ENCODE measurements at places on chromosomes 11 and 22.

- DNase-seq: no peak
Measured at GRCh38 chr11:86039094-86039493, 29.8 kb downstream of the PICALM start.

DNA sequence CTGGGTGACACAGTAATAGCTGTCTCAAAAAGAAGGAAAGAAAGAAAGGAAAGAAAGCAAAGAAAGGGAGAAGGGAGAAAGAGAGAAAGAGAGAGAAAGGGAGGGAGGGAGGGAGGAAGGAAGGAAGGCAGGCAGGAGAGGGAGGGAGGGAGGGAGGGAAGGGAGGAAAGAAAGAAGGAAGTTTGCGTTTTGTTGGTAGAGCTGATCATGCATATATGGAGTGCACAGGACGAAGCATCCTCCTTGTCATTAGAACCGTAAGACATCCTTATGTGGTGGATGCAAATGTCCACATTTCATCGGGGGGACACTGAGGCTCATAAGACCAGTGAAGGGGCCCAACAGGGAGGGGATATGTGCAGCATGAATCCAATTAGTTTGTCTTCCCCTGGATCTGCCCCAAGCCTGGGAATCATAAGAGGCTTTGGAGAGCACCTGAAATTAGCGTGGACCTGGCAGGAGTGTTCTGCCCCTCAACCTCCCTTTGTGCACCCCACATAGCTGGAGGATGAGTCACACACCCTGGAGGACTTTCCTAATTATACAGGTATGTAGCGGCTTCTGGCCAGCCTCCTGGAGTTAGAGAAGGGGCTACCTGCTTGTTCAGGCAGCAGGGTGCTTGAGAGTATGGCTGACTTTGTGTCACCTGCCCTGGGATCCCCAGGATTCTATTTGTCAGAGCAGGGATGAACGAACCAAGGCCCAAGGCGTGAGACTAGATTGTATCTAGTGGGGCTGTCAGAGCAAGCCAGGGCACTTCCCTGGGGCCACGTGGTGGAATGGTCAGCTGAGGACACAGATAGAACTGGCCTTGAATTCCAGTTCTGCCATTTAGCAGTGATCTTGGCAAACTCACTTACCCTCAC lies 119.7 kb upstream of the CD82 start:
- DNase-seq: no peak

DNA sequence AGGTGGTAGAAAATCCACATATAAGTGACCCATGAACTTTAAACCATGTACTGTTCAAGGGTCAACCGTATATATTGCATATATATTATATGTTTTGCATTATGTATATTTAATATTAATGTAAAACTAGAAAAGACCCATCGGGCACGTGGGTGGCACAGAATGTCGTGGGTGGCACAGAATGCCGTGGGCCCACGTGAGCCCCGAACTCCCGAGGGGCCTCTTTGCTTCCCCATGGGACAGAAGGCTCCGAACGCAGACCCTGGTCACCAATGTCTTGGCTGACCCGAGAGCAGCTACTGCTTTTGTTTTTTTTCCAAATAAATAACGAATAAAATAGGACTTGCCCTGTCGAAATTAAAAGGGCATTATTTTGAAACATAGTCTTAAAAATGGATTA lies 415.4 kb downstream of the BRD1 start:
- no peak for DNase-seq

DNA sequence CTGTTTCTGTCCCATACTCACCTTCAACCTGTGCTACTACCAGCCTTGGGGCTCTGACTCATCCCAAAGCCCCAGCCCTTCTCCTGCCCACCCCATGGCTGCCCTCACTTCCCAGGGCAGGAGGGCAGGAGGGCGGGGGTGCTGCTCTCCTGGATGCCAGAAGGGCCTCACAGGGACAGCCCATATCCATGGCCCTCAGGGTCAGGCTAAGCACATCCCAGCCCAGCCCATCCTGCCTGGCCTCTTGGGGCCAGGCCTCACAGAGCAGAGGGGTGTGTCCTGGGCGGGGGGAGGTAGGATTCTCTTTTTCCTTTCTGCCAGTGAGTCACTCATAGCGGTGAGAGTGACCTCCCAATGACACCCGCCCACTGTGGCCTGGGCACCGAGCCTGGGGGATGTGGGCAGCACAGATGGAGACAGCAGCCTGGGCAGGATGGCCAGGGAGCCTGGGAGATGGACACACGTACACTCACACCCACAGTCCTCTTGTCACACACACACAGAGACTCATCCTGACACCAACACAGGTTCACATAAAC lies 2.4 kb downstream of the LTBP3 start:
- peak; percentile 77 for DNase-seq

GRCh38 chr11:27312110-27312509 lies 50.9 kb downstream of the CCDC34 start:
- DNase-seq: no peak

DNA sequence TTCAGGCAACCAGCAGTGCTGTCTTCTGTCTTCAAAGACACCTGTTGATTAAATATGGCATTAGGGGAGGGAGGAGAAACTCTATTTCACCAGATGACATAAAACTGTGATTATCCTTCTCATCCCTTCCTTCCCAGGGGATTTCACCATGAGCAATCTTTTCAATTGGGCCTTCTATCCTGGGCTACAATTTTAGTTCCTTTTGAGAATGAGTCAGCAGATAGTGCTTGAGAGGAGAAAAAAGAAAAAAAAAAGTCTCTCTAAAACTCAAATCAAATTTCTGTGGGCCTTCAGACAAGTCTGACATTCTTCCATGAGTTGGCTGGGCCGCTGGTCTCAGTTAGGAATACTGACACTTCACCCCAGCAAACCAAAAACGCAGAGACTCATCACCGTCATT lies 7.2 kb downstream of the FLI1 start:
- DNase-seq: peak; percentile 58

- DNase-seq: no peak
Measured at GRCh38 chr11:44997566-44997965, 46.9 kb upstream of the TP53I11 start.

Data from fibroblast of upper back skin (primary cell).